Stimulated activated CD8-positive, alpha-beta memory T cell treated with anti-CD3 and anti-CD28 coated beads, Interleukin-15, amount 100 ng/mL, for 1 hour (primary cell): ENCODE measurements at places on chromosomes 1 and 21.
A peak's percentile ranks its signal among the peaks of the same experiment; 100 is the strongest.

DNA sequence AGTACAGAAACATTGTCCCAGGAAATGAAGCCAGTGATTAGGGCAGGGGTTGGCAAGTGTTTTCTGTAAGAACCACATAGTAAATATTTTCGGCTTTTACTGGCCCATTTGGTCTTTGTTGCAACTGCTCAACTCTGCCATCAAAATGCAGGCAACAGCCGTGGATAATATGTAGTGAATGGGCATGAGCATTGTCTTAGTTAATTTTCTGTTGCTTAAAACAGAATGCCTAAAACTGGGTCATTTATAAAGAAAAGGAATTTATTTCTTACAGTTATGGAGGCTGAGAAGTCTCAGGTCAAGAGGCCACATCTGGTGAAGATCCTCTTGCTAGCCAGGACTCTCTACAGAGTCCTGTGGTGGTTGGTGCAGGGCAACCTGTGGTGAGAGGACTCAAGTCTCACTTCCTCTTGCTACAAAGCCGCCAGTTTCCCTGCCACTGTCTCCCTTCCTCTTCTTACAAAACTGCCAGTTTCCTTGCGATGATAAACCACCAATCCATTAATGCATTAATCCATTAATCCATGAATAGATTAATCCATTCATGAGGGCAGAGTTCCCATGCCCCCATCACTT, 166.4 kb downstream of the PSMG1 start:
- no peak for DNase-seq

DNA sequence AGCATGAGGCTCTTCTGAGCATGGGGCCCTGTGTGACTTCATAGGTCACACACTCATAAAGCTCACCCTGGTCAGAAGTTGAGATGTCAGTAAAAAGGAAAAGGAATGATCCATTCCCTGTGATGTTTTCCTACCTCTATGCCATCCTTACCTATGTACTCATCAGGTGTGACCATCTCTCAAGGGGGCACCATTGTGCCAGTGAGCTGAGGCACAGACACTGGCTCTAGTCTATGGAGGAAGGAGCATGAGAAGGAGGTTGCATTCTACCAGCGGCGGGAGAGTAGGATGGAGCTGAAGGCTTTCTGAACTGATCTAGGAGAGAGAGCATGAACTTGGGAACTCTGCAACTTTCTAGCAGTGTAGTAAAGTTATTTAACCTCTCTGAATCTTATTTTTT, 65.8 kb upstream of the RGL1 start:
- no peak for DNase-seq

DNA sequence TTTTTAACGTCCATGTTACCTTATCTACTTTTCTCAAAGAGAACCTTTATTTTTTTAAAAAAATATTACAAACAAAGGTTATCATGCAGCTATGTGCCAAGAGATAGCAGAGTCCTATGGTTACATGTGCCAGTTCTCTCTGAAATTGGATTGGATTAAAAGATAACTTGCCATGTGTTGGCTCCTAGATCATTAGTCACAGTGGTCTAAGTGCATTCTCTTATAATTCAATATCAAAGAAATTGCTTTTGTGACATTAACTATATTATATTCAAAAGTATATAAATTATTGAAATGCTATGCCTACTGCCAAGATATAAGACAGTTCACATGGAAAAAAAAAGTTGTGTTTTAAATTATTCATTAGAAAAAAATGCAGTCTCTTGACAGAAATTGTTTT, 494.2 kb downstream of the NEGR1 start:
- DNase-seq, result no peak

DNA sequence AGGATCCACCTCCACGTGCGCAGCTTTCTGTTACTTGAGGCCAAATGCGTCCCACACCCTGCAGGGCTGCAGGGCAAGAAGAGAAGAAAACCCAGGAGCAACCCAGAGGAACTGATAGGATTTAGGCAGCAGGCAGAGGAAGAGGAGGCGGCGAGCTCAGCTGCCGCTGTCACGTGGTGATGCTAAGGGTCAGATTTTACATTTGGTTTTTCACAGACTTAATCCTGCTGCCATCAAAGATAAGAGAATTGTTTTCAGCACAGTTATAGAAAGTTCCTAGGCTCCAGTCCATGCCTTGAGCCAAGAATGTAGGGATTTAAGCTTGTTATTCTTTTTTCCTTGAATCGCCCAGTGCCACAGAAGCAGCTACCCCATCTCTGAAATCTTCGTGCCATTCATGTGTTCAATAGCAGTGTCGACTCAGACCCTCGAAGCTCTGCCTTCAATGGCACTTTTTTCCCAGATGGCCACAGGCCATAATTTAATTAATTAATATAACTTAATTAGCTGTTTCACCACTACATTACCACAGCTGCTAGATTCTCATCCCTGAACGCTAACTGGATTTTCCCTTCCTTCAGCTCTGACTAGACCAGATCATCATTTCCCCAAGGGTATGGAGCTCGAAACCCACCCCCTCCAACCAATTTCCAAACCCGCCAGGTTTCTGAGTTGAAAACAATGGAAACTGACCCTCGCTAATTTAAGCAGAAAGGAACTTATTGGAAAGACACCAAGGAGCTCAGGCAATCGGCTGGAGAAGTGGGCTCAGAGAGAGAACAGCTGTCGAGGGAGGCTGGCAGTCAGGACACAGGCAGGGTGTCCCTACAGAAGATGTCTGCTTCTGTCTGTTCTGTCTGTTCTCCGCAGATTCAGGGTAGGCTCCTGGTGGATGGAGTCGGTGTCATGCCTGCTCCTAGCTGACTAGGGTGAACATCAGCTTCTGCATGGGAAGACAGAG, 36.2 kb downstream of the LDLRAP1 start:
- no peak for DNase-seq

- no peak for DNase-seq
Measured at GRCh38 chr1:28807046-28807445, 4.9 kb upstream of the OPRD1 start.

GRCh38 chr1:206723805-206724472, 39.2 kb downstream of the MAPKAPK2 start:
- DNase-seq, result no peak

- no peak for DNase-seq
Measured at GRCh38 chr21:41398831-41399230, 27.2 kb upstream of the MX1 start.

GRCh38 chr21:34857874-34858273, 189.1 kb downstream of the CLIC6 start:
- DNase-seq, result no peak

DNA sequence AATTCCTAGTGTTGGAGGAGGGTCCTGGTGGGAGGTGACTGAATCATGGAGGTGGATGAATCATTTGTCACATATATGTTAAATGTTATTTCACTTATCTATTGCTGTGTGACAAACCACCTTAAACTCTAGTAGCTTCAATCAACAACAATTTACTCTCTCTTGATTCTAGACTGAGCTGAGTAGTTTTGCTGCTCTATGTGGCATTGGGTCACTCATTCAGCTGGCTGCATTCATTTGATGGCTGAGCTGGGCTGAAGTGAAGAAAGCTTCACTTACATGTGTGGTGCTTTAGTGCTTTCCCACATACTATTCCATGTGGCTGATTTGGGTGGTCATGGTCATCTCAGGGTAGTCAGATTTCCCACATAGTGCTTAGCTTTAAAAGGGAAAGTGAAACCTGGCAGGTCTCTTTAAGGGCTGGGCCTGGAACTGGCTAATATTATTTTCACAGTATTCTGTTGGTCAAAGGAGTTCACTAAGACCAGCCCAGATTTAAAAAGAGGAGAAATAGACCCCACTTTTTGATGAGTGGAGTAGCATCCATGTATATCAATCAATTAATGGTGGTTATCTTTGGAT, 10.5 kb downstream of the DNAH14 start:
- DNase-seq, result no peak

DNA sequence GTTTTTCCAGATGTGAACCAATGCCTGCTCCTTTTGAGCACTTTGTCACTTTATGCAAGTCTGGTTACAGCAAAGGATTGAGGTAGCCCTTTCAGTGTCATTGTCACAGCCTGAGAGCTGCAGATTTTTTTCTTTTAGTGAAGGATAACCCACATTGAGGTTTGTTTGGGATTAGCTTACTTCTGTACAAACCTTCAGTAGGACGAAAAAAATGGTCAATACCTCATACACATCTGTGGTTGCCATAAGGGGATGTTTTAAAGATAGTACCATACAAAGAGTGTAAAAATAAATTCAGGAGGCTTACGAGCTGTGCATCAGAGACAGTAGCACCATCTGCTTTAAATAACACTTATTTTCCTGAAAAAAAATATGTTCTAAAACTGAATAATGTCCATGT, 566.0 kb downstream of the AJAP1 start:
- no peak for DNase-seq

DNA sequence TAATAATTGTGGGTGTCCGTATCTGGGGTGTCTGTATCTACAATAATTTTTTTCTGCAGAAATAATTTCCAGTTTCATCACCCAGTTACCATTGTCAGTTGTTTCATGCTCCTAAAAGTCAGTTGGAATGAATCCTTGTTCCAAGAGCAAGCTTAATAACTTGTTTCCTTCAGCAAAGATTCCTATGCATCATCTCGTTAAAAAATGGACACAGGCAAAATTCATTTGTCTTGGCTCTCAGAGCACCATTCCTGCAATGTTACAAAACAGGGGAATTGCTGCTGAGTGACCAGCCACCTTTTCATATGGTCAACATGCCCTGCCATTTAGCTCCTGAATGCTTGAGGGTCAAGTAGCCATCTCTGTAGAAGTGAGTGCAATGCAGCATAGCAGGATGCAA, 393.4 kb downstream of the KCNT2 start:
- no peak for DNase-seq

DNA sequence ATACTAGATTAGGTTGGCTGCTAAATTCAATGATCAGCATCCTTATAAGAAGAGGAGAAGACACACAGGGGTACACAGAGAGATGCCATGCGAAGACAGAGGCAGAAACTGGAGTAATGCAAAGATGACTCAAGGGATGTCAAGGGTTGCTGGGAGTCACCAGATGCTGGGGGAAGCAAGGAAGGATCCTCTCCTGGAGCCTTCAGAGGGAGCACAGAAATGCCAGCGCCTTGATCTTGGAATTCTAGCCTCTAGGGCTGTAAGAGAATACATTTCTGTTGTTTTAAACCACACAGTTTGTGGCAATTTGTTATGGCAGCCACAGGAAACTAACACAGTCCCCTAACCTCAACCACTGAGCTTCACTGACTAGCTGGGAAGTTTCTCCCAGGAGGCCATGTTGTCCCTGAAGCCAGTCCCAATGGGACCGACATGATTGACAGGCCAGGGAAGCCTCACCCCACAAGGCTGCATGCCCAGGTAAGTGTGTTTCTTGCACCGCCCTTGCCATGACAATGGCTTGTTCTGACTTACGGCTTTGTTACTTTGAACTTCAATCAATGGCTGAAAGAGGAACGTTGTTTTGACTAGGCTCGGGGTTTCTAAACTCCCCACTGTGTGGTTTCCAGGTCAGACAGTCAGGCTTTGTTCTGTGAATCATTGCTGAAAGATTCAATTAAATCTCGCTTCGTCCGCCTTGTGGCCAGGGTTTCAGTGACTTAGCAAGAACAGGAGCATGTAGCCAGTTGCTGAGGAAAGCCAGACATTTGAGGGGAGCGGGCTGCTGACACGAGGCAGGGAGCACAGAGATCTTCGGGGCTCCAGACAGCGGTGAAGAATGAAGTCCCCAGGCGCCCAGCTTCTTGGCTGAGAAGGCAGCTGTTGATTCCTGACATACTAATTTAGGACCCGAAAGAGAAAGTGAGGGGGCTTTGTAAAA, 62.3 kb downstream of the RUNX1 start:
- peak; percentile 31 for DNase-seq

DNA sequence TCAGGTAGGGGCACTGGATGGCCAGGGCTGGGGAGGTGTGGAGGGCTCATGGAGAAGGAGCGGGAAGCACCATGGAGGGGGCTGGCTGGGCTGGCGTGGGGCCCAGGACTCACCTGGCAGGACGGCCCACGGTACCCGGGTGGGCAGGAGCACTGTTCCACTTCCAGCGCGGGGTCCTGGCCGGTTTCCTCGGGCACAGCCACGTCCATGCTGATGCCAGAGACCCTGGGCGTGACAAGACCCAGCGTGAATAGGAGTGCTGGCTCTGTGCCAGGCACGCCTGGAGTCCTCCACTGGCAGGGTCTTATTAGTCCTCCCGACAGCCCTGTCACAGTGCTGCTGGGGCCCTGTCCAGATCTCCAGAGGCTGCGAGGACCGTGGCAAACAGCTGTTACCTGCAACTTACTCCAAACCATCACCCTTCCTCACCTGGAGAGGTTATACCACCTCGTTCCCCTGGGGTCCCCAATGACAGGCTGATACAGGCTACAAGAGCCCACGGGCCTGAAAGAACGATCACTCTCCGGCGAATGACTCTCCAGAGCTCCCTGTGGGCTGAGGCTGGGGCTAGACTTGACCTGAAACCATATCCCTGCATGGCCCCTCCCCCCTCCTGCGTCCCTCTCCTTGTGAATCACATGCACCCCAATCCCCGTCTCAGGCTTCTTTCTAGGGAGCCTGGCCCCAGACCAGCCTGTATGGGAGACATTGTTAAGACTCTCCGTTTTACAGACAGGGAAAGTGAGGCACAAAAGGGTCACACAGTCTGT, 62.1 kb downstream of the HSPG2 start:
- no peak for DNase-seq

DNA sequence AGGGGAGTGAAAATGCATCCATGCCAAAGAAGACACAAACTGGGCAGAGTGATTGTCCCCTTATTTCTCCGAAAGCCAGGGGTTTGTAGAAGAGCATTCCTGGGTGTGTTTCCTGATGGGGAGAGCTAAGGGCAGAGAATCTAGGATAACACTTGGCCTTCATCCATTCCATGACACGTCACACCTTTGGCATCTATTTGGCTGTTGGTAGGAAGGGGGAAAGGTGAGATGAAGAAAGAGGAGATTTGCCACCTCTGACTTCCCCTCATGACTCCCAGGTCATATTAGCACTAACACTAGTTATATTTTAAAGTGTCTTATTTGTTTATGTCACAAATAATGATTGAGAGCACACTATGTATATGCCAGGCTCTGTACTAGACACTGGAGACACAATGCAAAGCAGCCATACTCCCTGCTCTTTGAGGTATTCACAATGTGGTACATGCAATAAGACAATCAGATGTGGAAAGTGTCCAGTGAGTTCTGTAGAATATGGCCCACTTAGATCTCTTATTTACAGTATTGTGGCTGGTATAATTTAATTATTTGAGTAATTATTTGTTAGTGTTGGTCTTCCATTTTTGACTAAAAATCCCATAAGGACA, 54.5 kb upstream of the GADD45A start:
- no peak for DNase-seq
